Immature natural killer cell (primary cell): ENCODE measurements at places on chromosomes 2 and 18. TPM values are rescaled to one million over a fixed set of nuclear protein-coding genes. Genes with fewer than 3 reads are reported as not detected.

GRCh38 chr2:468648-469336, 180.9 kb upstream of the ALKAL2 start:
- no peak for DNase-seq

GRCh38 chr2:166568409-166568808, 74.4 kb upstream of the SCN7A start:
- no peak for DNase-seq

DNA sequence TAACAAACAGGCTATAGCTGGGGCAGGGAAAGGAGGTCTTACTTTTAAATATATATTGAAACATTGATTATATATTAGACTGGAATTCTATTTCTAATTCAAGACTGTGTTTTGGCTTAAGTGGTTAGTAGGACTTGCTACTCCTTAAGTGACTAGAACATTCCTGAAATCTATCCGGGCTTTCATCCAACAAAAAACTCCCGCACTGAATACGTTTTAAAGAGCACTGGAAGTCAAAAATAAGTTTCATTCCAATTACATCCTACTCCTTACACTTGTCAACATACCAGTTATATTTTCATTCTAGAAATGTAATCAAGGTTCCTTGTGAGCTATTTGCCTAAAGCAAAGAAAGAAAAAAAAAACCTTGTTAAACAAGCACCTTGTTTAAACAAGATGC, 204.6 kb downstream of the SP3 start:
- no peak for DNase-seq

- DNase-seq = no peak
These were observed 133.3 kb downstream of the LCLAT1 start for GRCh38 chr2:30580391-30580790.

Gene CCDC178
- polyA plus RNA-seq = not detected

Gene RAPGEF4
- not detected for polyA plus RNA-seq

Gene MXD1
- polyA plus RNA-seq = 22.9 TPM

Gene TUBA4B
- polyA plus RNA-seq = not detected
